Stromal cell of bone marrow (primary cell): ENCODE measurements at places on chromosomes 2 and 18.

DNA sequence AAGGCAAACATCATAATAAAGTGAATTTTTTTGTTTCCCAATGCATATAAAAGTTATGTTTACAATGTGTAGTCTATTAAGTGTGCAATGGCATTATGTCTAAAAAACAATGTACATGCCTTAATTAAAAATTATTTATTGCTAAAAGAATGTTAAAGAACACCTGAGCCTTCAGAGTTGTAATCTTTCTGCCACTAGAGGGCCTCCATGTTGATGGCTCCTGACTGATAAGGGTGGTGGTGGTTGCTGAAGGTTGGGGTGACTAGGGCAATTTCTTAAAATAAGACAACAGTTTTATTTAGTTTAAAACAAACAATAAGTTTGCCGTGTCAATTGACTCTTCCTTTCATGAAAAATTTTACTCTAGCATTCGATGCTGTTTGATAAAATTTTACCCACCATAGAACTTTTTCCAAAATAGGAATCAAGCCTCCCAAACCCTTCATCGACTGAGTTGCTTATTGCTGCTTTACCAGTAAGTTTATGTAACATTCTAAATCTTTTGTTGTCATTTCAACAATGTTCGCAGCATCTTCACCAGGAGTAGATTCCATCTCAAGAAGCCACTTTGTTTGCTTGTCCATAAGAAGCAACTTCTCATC is 32.3 kb downstream of the MAP3K2 start:
- no peak for DNase-seq

DNA sequence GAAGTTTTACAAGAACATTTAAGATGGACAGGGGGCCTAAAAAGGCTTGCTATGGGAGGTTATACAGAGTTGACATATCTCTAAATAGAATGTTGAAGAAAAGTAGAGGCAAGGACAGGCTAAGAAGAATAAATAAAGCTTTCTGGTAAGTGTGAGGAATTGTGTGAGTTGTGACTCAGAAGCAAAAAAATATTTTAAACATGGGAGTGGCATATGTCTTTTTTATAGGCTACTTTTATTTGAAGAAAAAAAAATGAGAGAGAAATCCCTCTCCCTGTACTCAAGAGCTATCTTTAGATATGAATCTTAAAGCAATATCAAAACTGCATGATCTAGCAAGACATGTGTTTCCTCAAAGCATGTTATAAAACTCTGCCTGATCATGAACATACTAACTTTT is 41.1 kb downstream of the RAB3GAP1 start:
- no peak for DNase-seq

GRCh38 chr2:80863147-80863714 is 558.7 kb upstream of the LRRTM1 start:
- DNase-seq: no peak

GRCh38 chr2:157895531-157895930 is 19.4 kb upstream of the ACVR1 start:
- DNase-seq: no peak

GRCh38 chr18:79309614-79310358 is 85.9 kb upstream of the NFATC1 start:
- no peak for DNase-seq

- DNase-seq: no peak
Observed at GRCh38 chr2:240136671-240137292, 677 bp upstream of the COPS9 start.

- DNase-seq: peak; percentile 6
Observed at GRCh38 chr2:230830428-230830827, 34.3 kb upstream of the ITM2C start.

- DNase-seq: no peak
Observed at GRCh38 chr18:58949031-58949430, 84.4 kb downstream of the ZNF532 start.

DNA sequence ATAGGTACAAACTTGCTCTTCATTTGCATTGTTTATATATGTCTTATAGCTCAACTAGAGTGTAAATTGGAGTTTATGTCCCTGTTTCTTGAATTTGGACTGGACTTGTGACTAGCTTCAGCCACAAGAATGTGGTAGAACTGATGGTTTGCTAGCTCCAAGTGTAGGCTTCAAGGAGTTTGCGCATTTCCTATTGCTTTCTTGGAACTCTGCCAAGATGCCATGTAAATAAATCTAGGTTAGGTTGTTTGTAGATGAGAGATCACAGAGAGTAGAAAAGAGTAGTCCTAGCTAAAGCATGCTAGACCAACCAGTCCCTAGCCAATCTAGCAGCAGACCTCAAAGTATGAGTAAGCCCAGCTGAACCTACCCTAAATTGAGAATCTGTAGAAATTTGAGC is 183.0 kb upstream of the CYP26B1 start:
- DNase-seq: no peak

- no peak for DNase-seq
Observed at GRCh38 chr2:10514743-10515142, 66.6 kb upstream of the ODC1 start.

- no peak for DNase-seq
Observed at GRCh38 chr2:11407413-11407812, 58.5 kb downstream of the E2F6 start.

GRCh38 chr2:235133837-235134236 is 182.0 kb downstream of the SH3BP4 start:
- no peak for DNase-seq

GRCh38 chr2:9739531-9739964 is 103.7 kb upstream of the TAF1B start:
- no peak for DNase-seq

DNA sequence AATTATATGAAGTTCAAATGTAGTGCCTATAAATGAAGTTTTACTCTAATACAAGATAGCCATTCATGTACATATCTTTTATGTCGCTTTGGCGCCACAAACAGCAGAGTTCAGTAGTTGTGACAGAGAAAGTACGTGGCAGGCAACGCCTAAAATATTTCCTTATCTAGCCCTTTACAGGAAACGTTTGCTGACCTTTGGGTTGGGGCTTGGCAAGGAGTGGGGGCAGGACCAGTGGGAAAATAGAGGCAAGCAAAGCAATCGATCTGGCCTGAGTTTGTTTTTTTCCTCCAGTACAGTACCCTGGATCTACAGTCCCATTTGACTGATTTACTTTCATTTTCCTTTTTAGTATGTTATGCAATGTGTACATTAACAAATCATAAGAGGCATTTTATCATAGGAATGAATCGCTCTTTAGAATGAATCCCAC is 13.1 kb downstream of the CCDC68 start:
- no peak for DNase-seq

DNA sequence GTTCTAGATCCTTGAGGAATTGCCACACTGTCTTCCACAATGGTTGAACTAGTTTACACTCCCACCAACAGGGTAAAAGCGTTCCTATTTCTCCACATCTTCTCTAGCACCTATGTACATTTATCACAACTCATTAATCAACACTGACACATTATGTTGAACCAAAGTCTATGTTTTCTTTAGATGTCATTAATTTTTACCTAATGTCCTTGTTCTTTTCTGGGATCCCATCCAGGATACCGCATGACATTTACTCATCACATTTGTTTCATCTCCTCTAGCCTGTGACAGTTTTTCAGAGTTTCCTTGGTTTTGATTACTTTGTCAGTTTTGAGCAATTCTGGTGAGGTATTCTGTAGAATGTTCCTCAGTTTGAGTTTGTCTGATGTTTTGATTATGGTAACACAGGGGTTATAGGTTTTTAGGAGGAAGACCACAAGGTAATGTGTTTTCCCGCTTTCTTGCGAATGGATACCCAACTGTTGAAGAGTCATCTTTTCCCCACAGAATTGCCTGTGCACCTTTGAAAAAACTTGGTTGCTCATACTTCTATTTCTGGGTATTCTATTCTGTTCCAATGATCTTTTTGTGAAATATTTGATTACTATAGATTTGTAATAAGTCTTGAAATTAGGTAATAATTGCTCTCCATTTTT is 3.0 kb upstream of the UGT1A9 start:
- DNase-seq: no peak

- no peak for DNase-seq
Observed at GRCh38 chr2:229633556-229633955, 80.8 kb downstream of the DNER start.

DNA sequence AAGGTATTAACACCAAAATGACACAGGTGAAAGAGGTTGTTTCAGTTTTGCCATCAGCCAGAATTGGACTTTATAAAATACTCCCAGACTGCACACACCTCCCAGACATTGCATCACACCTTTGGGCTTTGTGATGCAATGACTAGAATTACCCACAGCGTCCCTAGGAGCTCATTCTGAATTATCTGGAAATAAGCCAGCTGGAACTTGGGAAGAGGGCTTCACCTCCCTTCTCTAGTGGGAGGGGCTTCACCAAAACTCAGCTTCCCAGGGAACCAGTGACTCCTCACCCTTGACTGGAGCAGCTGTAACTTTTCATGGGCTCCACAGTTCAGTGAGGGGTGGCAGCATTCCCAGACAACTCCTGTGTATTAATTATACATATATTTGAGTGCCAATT is 83.1 kb upstream of the BZW1 start:
- DNase-seq: no peak

DNA sequence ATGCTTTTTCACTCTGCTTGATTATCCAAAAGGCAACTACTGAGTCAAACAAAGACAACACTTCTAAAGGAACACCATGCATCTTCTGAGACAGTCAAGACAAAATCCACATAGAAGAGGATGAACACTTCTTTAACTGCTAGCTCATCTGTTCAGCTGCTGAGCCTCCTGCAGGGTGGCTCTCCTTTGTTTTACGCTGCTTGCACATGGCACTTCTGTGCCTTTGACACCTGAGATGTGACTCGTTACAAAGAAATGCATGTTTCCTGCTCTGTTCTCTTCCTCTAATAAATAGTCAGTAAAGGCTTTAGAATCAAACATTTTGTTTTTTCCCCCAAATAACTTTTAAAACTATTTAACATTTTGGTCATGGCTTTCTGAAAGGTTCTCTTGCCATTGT is 1129.4 kb downstream of the TDRD15 start:
- DNase-seq: no peak

GRCh38 chr2:232689152-232689910 is 7.8 kb upstream of the GIGYF2 start:
- no peak for DNase-seq

DNA sequence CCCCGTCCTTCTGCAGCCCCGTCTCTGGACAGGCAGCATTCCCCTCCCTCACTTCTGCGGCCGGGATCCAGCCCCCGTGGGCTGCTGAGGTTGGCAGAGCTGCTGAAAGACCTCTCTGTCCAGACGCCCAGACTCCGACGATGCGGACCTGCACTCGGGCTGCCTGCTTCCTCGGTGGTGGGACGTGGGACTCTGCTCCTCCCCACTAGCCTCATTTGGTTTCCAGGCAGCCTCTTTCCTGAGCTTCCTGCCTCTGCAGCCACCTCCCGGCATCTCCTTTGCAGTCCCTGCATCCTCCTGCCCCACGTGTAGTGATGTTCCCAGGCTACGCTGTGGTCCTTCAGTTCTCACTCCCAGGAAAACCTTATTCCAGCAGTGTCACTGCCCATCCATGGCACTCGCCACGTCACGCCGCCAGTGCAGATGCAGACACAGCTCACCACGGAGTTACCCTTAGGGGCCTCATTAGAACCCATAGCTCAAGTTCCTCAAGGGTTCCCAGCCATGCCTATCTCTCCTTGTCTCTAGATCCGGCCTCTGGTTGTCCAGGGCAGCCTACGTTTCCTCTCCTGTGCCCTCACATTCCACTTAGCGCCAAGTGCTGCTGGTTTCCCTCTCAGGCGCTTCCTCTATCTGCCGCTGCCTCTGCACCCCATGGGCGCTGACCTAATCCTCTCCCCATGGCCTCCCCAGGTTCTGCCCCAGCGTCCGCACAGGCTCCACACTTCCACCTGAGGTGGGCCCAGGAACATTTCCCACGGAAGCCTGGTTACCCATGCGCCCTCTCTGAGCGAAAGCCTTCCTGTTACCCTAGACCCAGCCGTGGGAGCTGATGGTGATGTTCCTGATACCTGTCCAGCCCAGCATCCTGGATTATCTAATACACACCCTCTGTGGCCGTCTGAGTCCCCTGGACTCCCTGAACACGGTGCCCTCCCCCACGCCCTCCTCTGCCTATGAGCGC is 318.3 kb upstream of the MYT1L start:
- no peak for DNase-seq

GRCh38 chr18:76495006-76495370 is at the start of gene ZNF516:
Gene ZNF516, minus strand, starts transcription at chr18:76495242. Its CDS starts 52,188 bp downstream, at chr18:76443054.
- DNase-seq: no peak

DNA sequence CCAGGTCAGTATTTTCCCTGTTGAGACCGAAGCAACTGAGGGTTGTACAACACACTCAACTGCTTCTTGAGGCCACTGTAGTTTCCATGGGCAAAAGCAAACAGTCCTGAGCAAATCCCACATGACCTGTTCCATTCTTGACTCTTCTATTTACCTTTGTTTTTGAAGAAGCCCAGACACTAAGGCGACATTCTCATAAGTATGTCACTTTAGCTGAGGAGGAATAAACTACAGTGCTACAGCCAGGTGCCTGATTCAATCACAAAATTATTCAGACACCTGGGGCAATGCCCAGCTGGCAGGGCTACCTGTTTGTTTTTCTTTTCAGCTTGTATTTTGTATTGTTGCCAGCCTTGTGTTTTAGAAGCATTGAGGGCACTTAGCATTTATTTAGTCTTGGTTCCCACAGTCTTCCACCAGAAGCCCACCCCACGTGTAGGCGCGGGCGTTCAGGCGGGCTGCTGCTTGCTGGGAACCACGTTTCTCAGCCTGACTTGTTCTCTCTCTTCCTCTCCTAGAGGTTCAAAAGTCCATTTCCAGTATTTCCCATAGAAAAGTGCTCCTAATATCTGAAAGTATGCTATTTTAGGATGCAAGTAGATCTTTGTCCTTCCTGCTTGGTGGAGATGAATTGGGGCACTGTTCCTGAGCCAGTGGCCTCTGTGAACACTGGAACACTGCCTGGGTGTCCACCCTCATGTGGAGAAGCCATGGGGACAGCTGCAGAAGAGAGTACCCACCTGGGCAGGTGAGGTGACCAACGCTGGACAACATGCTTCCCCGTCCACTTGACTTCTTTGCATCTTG is 99.0 kb upstream of the COPS8 start:
- no peak for DNase-seq
